ENCODE measurements at places on chromosomes 12 and 14.

GRCh38 chr12:103908877-103909276 lies 21.3 kb upstream of the HSP90B1 start:
- DNase-seq, result no peak

- DNase-seq, result peak; percentile 68
Observed at GRCh38 chr14:24710403-24711112, 76.6 kb upstream of the GZMB start.

GRCh38 chr12:52078276-52078675 lies 1.2 kb upstream of the SMIM41 start:
- no peak for DNase-seq

GRCh38 chr12:2783936-2784600 lies 10.7 kb upstream of the FKBP4 start:
- peak; percentile 79 for DNase-seq

DNA sequence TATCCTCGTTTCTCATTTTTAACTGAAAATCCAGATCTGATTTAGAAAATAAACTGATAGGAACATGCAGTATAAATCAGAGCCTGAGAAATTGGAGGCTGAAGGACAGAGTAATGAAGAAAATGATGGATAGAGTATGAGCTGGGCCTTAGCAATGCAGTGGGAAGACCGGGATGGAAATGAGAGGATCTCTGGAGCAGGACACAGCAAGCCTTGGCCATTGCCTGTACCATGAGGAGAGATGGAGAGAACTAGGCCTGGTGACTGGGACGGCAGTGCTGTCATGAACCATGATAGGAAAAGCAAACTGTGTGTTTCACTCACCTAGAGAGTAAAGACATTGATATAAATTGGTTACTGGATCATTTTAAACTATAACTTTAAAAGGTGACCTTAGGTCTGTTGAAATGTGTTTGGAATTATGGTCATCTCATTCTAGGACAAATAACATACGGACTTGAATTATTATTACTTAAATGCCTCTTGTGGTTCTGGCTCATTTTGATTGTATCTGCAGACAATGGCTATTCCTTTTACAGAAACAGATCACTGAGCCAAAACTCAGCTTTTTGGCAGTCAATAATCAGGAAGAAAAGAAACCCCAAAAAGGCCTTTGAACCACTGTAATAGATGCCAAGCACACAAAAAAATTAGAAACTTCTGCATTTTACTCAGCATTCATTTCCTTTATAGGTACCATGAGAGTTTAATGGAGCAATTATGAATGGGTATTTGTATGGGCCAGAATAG lies 251.9 kb upstream of the PRKD1 start:
- no peak for DNase-seq

DNA sequence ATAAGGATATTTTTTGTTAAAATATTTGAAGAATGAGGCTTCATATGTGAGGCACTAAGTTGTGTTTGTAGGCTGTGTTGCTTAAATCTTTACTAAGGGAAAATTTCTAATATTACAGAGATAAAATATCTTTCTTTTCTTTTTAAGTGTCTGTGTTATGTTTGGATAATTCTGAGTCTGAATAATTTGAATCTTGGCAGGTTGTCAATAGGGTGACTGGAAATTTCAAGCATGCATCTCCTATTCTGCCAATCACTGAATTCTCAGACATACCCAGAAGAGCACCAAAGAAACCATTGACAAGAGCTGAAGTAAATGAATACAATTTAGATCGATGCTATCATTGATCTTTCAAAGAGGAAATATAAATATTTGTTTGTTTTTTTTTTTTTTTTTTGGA lies 29.4 kb downstream of the TMPO start:
- no peak for DNase-seq

DNA sequence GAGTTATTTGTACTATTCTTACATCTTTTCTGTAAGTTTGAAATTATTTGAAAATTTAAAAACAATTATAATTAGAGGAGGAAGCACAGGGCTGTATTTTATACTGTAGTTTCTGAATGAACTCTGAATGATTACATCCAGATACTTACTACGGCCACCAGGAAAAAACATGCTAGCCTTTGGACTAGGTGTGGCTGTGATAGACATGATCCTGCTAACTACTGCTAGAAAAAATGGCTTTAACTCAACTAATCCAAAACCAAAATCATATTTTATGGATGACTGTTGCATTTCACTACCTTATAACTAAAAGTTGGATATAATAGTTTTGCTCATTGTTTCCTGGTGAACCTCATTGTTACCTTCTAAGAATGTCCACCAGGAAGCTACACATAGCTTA lies 15.1 kb upstream of the SLC25A3 start:
- no peak for DNase-seq

- no peak for DNase-seq
Observed at GRCh38 chr14:21780429-21781084, 106.9 kb upstream of the OR4E1 start.

GRCh38 chr12:58104351-58104755 lies 163.0 kb downstream of the ATP23 start:
- DNase-seq, result no peak

- DNase-seq, result no peak
Observed at GRCh38 chr12:47965581-47965980, 2.2 kb downstream of the TMEM106C start.

- DNase-seq, result no peak
Observed at GRCh38 chr14:68865542-68865941, 72.7 kb upstream of the ZFP36L1 start.

GRCh38 chr12:32115404-32116104 lies 8.9 kb downstream of the BICD1 start:
- DNase-seq, result no peak

DNA sequence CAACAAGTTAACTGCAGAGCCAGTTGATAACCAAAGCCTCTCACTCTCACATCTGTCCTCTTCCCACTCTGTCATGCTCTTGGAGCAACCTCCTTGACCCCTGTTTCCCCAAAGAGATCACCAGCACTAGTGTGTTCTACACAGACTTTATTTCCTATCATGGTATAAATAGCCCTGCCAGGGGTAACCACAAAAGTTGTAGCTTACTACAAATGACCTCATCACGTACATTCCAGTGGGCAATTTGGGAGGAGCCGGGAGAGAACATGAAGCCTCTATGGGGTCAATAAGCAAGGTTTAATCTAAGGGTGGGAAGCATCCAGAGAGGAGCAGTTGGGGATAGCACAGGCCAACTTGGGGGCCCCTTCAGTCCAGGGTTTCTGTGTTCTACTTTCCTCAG lies 186.5 kb downstream of the KCNA5 start:
- no peak for DNase-seq

DNA sequence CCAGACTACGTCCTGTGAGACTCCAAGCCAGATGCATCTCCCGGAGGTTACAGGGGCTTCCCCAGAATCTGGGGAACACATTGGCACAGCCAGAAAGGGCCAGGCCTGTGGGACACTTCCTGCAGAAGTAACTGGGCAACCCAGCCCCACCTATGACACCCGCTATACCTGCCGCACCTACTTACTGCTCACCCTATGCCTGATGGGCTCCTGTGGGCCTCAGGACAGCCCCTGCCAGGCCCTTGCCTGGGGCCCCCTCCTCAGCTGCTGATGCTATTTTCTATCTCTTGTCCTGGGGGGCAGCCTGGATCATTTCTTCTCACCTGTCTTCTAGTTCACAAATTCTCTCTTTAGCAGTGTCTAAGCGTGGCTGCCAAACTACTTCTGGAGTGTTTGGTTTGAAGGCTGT lies 28.7 kb downstream of the JAG2 start:
- no peak for DNase-seq

All from WTC11 (cell line).